Regular cardiac myocyte (primary cell): ENCODE measurements at places on chromosomes 4 and X. TPM values are rescaled to one million over a fixed set of nuclear protein-coding genes. Genes with fewer than 3 reads are reported as not detected.

Gene POF1B
- total RNA-seq: under 0.01 TPM in 2 replicates

Gene XAGE2
- total RNA-seq: not detected in 2 replicates

Gene SCRG1
- 0.19 and 0.56 TPM in 2 replicates for total RNA-seq

Gene GLRA2
- not detected in 2 replicates for total RNA-seq

Gene CLCN5
- total RNA-seq: 10.7 and 16.3 TPM in 2 replicates

Gene MAOA
- 4.6 and 11.0 TPM in 2 replicates for total RNA-seq

Gene MAGED4
- 18.6 and 42.9 TPM in 2 replicates for total RNA-seq

Gene GRPEL1
- total RNA-seq: 25.9 and 59.0 TPM in 2 replicates
